ENCODE measurements at places on chromosomes 6 and 20.

- no peak for DNase-seq
Observed at GRCh38 chr6:107110200-107110599, 5.1 kb downstream of the BEND3 start.

GRCh38 chr20:45342855-45343531, 5.2 kb downstream of the SDC4 start:
- DNase-seq, result no peak

- DNase-seq, result no peak
Observed at GRCh38 chr6:209432-210103, 82.7 kb upstream of the DUSP22 start.

GRCh38 chr20:9177278-9177677, 108.4 kb downstream of the PLCB4 start:
- no peak for DNase-seq

- no peak for DNase-seq
Observed at GRCh38 chr20:50930976-50931305, 296 bp downstream of the ADNP start.

GRCh38 chr6:160027076-160027475, 58.2 kb downstream of the IGF2R start:
- DNase-seq, result no peak

DNA sequence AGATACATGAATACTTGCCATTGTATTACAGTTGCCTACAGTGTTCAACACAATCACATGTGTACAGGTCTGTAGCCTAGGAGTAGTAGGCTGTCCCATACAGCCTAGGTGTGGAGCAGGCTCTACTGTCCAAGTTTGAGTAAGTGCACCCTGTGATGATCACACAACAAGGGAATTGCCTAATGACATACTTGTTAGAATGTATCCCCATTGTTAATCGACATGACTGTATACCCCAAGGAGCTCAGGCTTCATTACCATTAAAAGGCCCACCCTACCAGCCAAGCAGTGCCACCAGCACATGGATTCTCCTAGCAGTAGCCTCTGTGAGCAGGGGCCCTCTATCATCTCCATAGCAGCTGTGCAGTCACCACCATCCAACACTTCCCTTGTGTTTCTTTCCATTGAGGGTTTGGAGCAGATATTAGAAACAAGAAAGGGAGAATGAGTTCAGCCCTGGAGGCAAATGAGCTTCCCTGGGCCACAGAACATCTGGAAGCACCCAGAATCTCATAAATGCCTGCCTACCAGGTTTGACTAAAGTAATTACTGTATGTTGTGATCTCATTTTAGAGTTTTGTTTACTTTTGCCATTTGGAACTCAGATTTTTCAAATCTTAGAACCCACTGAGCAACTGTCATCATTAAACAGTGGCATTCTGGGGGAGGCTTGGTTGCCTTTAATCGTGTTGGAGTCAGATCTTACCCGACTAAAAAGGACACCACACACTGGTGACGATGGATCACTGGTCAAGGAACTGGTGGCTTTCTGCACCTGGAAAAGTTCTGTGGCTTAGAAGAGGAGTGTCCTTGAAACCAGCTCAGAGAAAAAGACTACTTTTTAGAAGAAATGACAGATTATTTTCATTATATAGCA, 104.9 kb downstream of the TULP4 start:
- no peak for DNase-seq

- no peak for DNase-seq
Observed at GRCh38 chr6:139982195-139982594, 607.7 kb upstream of the CITED2 start.

GRCh38 chr20:54040531-54040930, 29.9 kb downstream of the BCAS1 start:
- no peak for DNase-seq

GRCh38 chr6:45759472-45759810, 256.2 kb downstream of the CLIC5 start:
- DNase-seq, result no peak

GRCh38 chr20:45344168-45344860, 3.9 kb downstream of the SDC4 start:
- no peak for DNase-seq

- no peak for DNase-seq
Observed at GRCh38 chr20:8608470-8608869, 460.4 kb upstream of the PLCB4 start.

- peak; percentile 85 for DNase-seq
Observed at GRCh38 chr6:19838442-19839236, 1.5 kb downstream of the ID4 start.

GRCh38 chr6:152954443-152954842, 28.4 kb downstream of the FBXO5 start:
- no peak for DNase-seq

Data from osteocyte (in vitro differentiated cells).